ENCODE measurements at places on chromosomes 7 and 10. TPM values are rescaled to one million over a fixed set of nuclear protein-coding genes. Genes with fewer than 3 reads are reported as not detected.

PVRIG gene
- total RNA-seq = not detected

GRCh38 chr7:108138911-108139310 is 8.8 kb upstream of the LAMB4 start:
- no peak for DNase-seq

FAM131B gene
- 0.34 TPM for total RNA-seq

DNA sequence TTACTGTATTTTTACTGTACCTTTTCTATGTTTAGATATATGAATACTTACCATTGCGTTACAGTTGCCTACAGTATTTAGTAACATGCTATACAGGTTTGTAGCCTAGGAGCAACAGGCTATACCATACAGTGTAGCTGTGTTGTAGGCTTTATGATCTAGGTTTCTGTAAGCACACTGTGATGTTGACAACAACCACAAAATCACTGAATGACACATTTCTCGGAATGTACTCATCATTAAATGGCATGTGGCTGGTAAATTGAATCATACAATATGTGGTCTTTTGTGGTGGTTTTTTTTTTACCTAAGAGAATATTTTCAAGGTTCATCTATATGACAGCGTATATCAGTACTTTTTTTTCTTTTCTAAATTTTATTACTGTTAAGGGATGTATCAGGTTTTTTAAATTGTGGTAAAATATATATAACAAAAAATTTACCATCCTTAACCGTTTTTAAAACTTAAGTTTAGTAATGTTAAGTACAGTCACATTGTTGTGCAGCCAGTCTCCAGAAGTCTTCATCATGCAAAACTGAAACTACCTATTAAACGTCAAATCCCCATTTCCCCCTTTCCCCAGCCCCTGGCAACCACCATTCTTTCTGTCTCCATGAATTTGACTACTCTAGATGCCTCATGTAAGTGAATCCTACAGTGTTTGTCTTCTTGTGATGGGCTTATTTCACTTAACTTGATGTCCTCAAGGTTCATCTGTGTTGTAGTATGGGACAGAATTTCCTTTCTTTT is 21.5 kb downstream of the BTAF1 start:
- no peak for DNase-seq

DNA sequence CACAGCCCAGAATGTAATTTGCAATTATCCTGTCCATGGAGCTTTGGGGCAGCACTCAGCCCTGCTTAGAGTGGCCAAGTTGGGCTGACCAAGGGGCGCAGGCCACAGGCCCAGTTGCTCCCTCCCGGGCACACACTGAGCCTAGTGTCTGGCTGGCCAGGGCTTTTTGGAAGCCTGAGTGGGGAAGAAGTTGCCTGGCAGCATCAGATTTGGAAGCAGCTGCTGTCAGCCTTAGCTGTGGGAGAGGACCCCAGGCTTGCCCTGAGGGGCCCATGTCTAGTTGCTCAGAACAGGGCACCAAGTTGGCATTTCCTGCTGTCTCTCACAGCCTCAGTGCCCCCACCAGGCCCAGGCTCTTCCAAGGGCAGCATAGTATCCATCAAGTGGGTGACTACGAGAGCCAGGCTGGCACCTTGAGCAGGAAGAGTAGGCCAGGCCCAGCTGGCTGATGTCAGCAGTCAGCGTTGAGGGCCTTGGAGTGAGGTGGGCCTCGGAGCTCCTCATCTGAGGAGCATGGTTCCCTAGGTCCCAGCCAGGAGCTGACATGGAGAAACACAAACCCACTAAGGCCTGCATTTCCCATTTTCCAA is 14.4 kb downstream of the ANTXRL start:
- no peak for DNase-seq

DNA sequence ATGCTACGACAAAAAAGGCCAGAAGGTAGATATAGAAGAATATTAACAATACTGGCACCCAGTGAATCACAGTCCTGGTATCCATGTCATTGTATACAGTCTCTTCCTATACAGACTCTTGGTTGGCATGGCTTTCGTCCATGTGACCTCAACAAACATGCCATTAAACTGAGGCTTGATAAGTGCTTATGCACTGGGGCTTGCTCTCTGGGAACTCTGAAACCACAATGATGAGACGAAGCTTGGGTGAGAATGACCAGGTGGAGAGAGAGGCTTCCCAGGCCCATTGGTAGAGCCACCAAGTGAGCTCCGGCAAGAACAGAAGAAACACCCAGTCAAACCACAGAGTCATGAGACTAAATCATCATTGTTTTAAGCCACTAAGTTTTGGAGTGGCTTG is 33.2 kb downstream of the PNPLA8 start:
- DNase-seq = no peak

- DNase-seq = no peak
These were observed 53.4 kb upstream of the KIF5B start for GRCh38 chr10:32109603-32110002.

RNF148 gene
- total RNA-seq = not detected

DNA sequence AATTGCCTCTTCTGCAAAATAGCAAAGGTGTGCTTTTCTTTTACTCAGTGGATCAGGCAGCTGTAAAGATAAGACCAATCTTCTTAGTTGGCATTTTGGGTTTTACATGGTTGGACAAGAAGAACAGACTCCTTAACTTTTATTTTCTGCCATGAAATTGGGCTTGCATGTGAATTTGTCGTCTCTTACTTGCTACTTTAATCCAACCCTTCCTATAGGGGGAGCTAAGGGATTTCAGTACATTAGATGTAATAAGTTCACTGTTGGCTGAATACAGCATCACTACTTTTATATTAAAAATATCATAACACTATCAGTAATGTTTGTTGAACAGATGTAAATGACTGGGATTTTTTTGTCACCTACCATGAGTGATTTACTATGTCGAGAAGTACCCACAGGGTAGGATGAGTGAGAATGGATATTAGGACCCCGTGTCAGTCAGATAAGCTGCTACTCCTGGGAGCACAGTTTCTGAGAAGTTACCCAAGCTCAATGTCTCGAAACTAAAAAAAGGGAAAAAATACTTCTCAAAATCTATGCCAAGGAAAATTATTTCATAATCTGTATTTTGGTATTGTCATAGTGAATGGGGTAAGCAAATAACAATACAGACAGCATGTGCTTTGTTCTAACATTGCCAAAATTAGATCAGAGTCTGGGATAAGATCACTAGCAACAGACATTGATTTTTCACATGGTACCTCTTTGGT is 127.4 kb upstream of the AGR3 start:
- no peak for DNase-seq

SEMA3E gene
- total RNA-seq = 0.34 TPM

DNA sequence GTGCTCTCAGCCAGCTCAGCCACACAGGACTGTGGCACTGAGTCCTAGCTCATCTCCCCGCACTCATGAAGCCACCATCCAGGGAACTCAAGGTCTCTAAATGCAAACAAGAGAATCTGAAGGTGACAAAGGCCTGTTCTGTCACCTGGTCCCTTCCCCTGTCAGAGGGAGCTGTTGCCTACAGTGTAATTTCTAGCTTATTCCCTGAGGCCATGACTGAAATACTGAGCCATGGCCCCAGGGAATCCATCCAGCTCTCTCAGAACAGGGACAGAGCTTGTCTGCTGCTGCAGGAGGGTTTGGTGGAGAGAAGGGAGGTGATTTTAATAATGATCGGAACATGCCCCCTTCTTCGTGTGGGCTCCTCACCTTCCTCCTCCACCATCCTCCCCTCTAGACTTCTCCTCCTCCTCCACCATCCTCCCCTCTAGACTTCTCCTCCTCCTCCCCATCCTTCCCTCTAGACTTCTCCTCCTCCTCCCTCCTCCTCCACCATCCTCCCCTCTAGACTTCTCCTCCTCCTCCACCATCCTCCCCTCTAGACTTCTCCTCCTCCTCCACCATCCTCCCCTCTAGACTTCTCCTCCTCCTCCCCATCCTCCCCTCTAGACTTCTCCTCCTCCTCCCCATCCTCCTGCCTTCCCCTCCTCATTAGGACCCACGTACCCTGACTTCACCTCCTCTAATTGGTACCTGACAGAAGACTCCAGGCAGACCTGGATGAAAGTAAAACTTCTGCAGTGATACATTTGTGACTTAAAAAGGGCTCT is 338.0 kb upstream of the MKI67 start:
- no peak for DNase-seq

DNA sequence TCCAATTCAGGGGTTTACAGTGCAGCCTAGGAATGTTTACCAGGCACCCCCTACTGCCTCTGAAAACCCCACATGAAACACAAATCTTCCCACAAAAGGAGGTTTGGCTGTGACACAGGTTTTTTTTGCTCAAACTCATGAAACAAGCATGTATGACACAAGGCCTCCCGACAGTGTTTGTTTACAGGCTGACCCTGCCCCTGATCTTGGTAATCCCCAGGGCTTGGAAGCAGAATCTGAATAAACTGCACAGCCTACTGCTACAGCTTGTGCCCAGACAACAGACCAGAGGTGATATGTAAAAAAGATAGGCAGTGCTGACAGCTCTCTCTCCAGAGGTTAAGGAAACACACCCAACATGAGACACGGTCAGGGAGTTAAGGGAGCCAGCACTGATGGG is 184.2 kb downstream of the KMT2E start:
- no peak for DNase-seq

ZNF800 gene
- total RNA-seq = 26.6 TPM

TLX1 gene
- total RNA-seq = not detected

OPN1SW gene
- not detected for total RNA-seq

- no peak for DNase-seq
These were observed 78.3 kb downstream of the EGFR start for GRCh38 chr7:55097100-55097499.

GRCh38 chr10:116457488-116457887 is 29.8 kb downstream of the PNLIPRP3 start:
- no peak for DNase-seq

LRRN3 gene
- total RNA-seq = 1.5 TPM

CALML3 gene
- total RNA-seq = not detected

DNA sequence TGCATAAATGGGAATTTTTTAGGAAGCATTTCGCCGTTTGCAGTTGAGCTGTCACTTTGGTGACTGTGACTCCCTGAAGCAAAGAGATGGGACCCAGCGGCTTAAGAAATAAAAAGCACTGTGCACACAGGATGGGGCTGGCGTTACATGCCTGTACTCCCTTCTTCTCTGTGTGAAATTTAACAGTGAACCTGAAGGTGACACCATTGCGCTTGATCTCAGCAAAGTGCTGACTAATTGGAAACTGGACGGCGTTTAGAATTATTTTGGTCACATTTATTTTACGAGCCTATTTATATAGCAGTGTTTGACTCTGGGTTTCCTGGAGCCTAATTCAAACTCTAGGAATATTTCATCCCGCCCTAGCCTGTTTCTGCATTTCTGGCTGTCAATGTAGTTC is 146.2 kb downstream of the PAXIP1 start:
- DNase-seq = no peak

UTF1 gene
- not detected for total RNA-seq

GRCh38 chr10:94076325-94076841 is 82.7 kb downstream of the PLCE1 start:
- DNase-seq = no peak

- DNase-seq = no peak
These were observed 136.0 kb upstream of the FAM20C start for GRCh38 chr7:56291-56913.

GRCh38 chr10:113661332-113661731 is 2.5 kb downstream of the NRAP start:
- no peak for DNase-seq

GRCh38 chr7:95622001-95622549 is 25.8 kb upstream of the PDK4 start:
- DNase-seq = no peak

C1GALT1 gene
- 23.3 TPM for total RNA-seq

DNA sequence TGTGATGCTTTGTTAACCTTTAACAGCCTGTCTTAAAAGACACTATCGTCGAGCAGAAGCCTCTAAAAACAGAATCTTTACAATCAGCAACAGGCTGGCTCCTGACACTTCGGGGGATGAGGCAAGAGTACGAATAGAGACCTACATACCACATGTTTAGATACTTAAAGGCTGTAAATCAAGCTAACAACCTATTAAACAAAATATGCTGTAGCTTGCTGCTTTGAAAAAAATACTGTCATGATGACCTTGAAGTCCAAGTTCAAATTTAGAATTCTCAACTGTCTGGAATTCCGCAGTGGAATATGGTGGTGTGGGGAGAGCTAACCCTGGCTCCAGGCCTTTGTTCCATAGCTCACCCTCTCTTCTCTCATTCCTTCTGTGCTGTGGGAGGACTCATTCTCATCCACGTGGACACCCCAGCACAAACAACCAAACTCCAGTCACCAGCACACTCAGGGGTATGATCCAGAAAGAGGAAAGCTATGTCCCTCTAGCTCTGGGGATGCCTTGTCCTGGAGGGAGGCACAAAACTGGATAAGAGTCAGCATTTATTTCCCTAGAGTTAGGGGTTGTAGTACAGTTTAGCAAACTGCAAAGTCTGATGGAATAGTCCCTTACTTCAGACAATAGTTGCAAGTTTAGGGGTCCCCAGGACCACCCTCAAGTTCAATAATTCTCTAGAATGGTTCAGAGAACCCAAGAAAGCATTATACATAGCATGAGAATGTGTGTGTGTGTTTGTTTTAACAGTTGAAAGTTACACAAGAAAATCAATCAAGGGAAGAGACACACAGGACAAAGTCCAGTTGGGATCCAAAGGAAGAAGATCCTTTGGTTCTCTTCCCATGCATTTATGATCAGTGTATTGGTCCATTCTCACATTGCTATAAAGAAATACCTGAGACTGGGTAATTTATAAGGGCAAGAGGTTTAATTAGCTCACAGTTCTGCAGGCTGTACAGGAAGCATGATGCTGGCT is 196.1 kb upstream of the SVIL start:
- DNase-seq = no peak

GRCh38 chr7:33592718-33593117 is 312.6 kb upstream of the BMPER start:
- DNase-seq = no peak

GRCh38 chr7:159070431-159071148 is 74.1 kb downstream of the VIPR2 start:
- no peak for DNase-seq

HABP2 gene
- total RNA-seq = 0.15 TPM

DNA sequence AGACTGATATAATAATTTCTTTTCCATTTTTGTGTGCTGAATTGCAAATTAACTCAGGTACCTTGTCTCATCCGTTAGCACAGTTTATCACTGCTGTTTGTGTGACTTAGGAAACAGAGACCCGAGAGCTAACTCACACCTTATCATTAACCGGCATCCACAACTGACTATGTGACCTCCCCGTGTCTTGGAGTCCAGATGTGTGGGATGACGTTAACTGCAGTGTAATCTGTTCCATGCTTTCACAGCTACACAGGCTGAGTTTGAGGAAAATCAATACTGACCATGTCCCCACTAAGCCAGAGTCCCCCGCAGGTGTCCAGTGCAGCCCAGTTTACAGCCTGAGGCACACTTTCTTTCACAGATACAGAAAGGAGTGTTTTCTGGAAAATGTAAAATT is 154.7 kb downstream of the COBL start:
- no peak for DNase-seq

DNA sequence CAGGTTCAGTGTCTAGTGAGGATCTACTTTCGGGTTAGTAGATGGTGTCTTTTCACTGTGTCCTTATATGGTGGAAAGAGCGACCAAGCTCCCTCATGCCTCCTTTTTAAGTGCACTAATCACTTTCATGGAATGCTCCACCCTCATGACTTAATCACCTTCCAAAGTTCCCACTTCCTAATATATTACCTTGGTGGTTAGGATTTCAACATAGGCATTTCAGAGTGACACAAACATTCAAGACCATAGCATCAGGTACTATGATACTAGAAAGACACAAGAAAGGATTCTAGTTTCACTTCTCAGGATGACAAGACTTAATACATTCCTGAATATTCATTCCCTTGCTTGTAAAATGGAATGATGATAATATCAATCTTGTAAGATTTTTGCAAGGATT is 119.1 kb upstream of the FAM3C start:
- DNase-seq = no peak
